ENCODE measurements at places on chromosomes 1 and 21.

- no peak for DNase-seq
These were observed 51.2 kb upstream of the COA6 start for GRCh38 chr1:234322097-234322496.

DNA sequence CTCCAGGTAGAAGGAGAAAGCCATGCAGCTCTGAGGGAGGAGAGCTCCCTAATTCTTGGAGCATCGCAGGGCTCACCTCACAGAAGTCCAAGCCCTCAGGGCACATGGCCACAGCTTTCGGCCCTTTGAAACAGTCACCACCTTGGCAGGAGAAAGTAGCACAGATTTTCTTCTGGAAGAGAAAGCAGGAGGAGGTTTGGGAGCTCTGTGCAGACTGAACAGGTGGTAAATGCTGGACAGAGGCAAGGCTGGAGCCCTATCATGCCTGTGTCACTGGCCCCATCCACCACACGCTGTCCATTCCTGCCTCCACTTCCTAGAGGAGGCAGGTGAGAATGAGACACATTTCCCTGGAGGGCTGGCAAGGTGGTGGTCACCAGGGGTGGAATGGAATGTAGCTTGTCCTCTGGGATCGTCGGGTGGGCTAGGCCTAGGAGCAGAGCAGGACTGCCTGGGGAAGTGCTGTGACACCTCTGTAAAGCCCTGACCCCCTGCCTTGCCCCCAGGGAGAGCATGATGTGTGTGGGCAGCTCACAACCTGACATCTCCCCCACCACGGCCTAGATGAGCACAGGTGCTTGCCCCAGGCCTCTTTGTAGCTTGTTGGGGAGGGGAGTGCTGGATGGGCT, 2.8 kb upstream of the INPP5B start:
- no peak for DNase-seq

- peak; percentile 26 for DNase-seq
These were observed 40.8 kb downstream of the KRTAP10-1 start for GRCh38 chr21:44499211-44499560.

- no peak for DNase-seq
These were observed 5.5 kb downstream of the TNFRSF1B start for GRCh38 chr1:12172042-12172851.

Measured in NCI-H2029 (cell line).